Common myeloid progenitor, CD34-positive (primary cell): ENCODE measurements at places on chromosomes 11 and 22.

GRCh38 chr11:117932947-117933346 lies 3.7 kb upstream of the TMPRSS13 start:
- DNase-seq, result no peak

DNA sequence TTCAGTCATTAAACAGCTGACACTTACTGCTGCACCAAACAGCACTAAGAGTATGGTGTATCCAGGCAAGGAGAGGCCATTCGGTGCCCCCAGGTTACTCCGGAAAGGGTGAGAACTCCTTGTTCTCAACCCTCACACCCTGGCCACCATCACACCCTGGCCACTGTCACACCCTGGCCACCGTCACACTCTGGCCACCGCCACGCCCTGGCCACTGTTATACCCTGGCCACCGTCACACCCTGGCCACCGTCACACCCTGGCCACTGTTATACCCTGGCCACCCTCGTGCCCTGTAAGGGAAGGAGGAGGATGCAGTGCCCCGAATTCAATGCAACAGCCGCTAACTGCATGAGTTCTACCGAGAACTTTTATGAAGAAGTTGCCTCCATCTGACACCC lies 644.4 kb downstream of the TBC1D22A start:
- no peak for DNase-seq

GRCh38 chr11:62508336-62509058 lies 38.1 kb downstream of the AHNAK start:
- DNase-seq, result no peak

GRCh38 chr11:77121096-77121640 lies 6.9 kb upstream of the MYO7A start:
- no peak for DNase-seq

DNA sequence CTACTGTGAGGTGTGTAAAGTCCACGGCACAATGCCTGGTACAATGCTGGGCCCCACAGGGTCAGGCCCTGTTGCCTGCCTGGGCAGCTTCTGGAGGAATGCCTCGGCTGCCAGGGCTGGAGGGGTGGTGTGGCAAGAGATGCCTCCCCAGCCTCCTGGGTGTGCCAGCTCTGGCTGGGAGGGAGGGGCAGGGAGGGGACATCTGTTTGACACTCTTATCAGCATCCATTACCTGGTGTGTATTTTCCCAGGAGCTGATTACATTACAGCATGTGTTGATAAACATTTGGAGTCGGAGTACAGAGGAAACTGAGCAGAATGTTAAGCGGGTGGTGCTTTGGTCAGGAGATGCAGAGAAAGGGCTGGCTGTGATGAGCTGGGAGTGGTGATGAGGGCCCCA lies 11.0 kb upstream of the NECTIN1 start:
- no peak for DNase-seq

DNA sequence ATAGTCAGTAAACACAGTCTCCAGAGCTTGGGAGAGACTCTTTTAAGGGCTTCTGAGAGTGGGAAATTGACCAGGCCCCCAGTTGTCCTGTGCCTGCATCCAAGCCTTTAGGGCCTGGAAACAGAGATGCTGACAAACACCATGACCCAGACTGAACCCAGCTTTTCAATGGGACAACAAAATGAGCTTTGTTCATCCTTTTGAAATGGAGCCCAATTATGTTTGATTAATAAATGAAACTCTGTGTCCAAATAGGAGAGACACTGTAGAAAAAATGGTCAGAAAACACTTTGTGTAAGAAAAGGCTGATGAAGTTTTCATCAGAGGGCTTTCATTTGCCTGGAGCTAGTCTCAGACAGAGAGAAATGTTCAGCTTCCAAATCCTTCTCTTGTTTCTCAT lies 146.0 kb downstream of the RRAS2 start:
- no peak for DNase-seq

- no peak for DNase-seq
Observed at GRCh38 chr22:42950281-42950680, 64.7 kb downstream of the PACSIN2 start.

DNA sequence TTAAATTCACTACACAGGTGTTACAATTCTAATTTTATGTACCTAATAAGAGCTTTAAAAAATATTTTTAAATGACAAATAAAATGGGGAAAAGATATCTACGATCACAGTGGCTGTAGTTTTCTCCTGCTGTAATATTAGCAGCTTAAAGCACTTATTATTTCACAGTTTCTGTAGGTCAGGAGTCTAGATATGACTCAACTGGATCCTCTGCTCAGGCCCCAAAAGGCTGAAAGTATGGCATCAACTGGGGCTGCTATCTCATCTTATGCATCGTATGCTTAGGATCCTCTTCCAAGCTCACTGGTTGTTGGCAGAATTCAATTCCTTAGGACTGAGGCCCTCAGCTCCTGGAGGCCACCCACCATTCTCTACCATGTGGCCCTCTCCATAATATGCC lies 12.8 kb downstream of the FBXO3 start:
- DNase-seq, result no peak

GRCh38 chr22:45881524-45881875 lies 95.5 kb downstream of the WNT7B start:
- DNase-seq, result no peak
